ENCODE measurements at places on chromosomes 7 and 10. TPM values are rescaled to one million over a fixed set of nuclear protein-coding genes. Genes with fewer than 3 reads are reported as not detected.

The ZDHHC6 gene
- total RNA-seq, result 25.7 TPM

The RARRES2 gene
- total RNA-seq, result not detected

The ZPBP gene
- total RNA-seq, result not detected

The AGBL3 gene
- total RNA-seq, result 0.67 TPM

The MEOX2 gene
- not detected for total RNA-seq

The VGF gene
- total RNA-seq, result 0.63 TPM

The NODAL gene
- total RNA-seq, result not detected

The PAPOLB gene
- total RNA-seq, result not detected

The GARIN1A gene
- total RNA-seq, result 1.6 TPM

The SPACDR gene
- 1.1 TPM for total RNA-seq

The NEUROG3 gene
- total RNA-seq, result not detected

The HMX3 gene
- not detected for total RNA-seq

The AGMO gene
- total RNA-seq, result not detected

The C10orf62 gene
- not detected for total RNA-seq

The FKBP6 gene
- total RNA-seq, result not detected

The ABCB1 gene
- 9.3 TPM for total RNA-seq

The PLXNA4 gene
- 0.14 TPM for total RNA-seq

The NRP1 gene
- 136 TPM for total RNA-seq

The SLC13A1 gene
- not detected for total RNA-seq

The C10orf67 gene
- 0.26 TPM for total RNA-seq

The CYP3A4 gene
- not detected for total RNA-seq

The MYOF gene
- 518 TPM for total RNA-seq

The TRPV6 gene
- not detected for total RNA-seq

The TMEM236 gene
- 0.09 TPM for total RNA-seq

The AGAP9 gene
- total RNA-seq, result 2.8 TPM

The SRRM3 gene
- not detected for total RNA-seq

The TNS3 gene
- 70.0 TPM for total RNA-seq

The CC2D2B gene
- total RNA-seq, result not detected

The OR13A1 gene
- not detected for total RNA-seq

The AQP1 gene
- total RNA-seq, result 0.51 TPM

The CLDN4 gene
- total RNA-seq, result 0.05 TPM

The TFR2 gene
- 1.6 TPM for total RNA-seq

The ASZ1 gene
- not detected for total RNA-seq

The POLL gene
- total RNA-seq, result 23.5 TPM

The ERCC6 gene
- total RNA-seq, result 62.5 TPM

The ZNF488 gene
- total RNA-seq, result not detected

The EBLN1 gene
- not detected for total RNA-seq

The LRRC4 gene
- 1.7 TPM for total RNA-seq

The GBX1 gene
- not detected for total RNA-seq

The ZMIZ2 gene
- total RNA-seq, result 41.0 TPM

The CLRN3 gene
- total RNA-seq, result not detected

The ATE1 gene
- 21.2 TPM for total RNA-seq

The SDK1 gene
- total RNA-seq, result not detected

The DPYSL4 gene
- total RNA-seq, result 2.5 TPM

The SLC35G1 gene
- total RNA-seq, result 5.1 TPM

The ACSL5 gene
- total RNA-seq, result 0.95 TPM

The C1QL3 gene
- total RNA-seq, result not detected

The PILRA gene
- not detected for total RNA-seq

All from HFFc6 (cell line).